ENCODE measurements at places on chromosomes 5 and 9. TPM values are rescaled to one million over a fixed set of nuclear protein-coding genes. Genes with fewer than 3 reads are reported as not detected.

ZDHHC12 gene
- total RNA-seq = 4.1 TPM

ORM2 gene
- not detected for total RNA-seq

FOXD4L6 gene
- not detected for total RNA-seq

PLEKHG4B gene
- total RNA-seq = 3.3 TPM

ADAMTS6 gene
- total RNA-seq = 8.1 TPM

ARL14EPL gene
- total RNA-seq = not detected

MSX2 gene
- 0.62 TPM for total RNA-seq

ANKRD18B gene
- 6.6 TPM for total RNA-seq

BTNL8 gene
- not detected for total RNA-seq

ZNF300 gene
- 7.8 TPM for total RNA-seq

CEL gene
- total RNA-seq = 0.41 TPM

UNC13B gene
- 33.0 TPM for total RNA-seq

PCDHA4 gene
- 1.4 TPM for total RNA-seq

NTNG2 gene
- total RNA-seq = 1.3 TPM

FAM169A gene
- total RNA-seq = 1.8 TPM

C7 gene
- 2.2 TPM for total RNA-seq

LECT2 gene
- not detected for total RNA-seq

CYSTM1 gene
- 8.3 TPM for total RNA-seq

SLC34A1 gene
- total RNA-seq = not detected

CARD6 gene
- total RNA-seq = 3.1 TPM

FCN1 gene
- 9.3 TPM for total RNA-seq

CDH6 gene
- total RNA-seq = 17.4 TPM

KIF27 gene
- total RNA-seq = 12.5 TPM

ACOT12 gene
- not detected for total RNA-seq

ANKDD1B gene
- 2.3 TPM for total RNA-seq

GPR150 gene
- not detected for total RNA-seq

NR5A1 gene
- total RNA-seq = not detected

NKD2 gene
- total RNA-seq = 7.3 TPM

TICAM2 gene
- total RNA-seq = 4.0 TPM

All from tongue (tissue), 3 donors.